ENCODE measurements at places on chromosomes 5 and 9. TPM values are rescaled to one million over a fixed set of nuclear protein-coding genes. Genes with fewer than 3 reads are reported as not detected.

Gene TAF11L10
- not detected for total RNA-seq

Gene DBH
- not detected for total RNA-seq

Gene NUTM2F
- not detected for total RNA-seq

Gene SLC6A3
- total RNA-seq = 0.07 TPM

Gene STPG3
- not detected for total RNA-seq

Gene ZCCHC9
- total RNA-seq = 27.3 TPM

Data from A549 treated with CpdA at 1 μM for 4 hours (cell line).